ENCODE measurements at places on chromosomes 3 and 15.

DNA sequence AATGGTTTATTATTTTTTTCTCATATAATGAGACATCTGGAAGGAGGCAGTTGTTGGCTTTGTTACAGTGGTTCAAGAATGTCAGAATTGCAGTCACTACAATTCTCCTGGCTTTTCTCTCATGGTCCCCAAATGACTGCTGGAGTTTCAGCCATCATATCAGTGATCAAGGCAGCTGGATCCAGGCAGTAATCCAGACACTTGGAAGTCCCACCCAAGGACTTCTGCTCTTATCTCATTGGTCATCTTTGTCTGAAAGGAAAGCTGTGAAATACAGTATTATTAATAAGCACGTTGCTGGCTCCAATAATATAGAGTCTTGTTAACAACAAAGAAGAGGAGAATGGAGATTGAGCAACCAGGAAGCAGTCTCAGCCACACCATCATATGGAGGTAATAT is 22.9 kb upstream of the MED12L start:
- DNase-seq, result no peak

DNA sequence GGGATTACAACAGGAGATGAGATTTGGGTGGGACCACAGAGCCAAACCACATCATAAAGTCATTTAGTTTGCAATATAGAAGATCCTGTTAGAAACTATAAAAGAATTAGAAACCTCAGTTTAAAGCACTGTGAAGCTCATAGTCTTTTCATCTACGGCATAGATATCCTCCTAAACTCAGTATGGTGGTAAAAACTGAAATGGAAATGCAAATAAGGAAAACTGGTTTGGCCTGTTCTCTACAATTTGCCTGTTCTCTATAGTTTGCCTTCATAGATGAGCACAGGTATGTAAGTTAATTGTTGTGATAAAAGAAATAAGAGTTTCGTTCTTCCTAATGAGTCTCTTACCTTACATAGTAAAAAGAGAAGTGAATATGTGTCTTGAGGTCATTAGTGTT is 331.6 kb upstream of the ARL6 start:
- DNase-seq, result no peak

DNA sequence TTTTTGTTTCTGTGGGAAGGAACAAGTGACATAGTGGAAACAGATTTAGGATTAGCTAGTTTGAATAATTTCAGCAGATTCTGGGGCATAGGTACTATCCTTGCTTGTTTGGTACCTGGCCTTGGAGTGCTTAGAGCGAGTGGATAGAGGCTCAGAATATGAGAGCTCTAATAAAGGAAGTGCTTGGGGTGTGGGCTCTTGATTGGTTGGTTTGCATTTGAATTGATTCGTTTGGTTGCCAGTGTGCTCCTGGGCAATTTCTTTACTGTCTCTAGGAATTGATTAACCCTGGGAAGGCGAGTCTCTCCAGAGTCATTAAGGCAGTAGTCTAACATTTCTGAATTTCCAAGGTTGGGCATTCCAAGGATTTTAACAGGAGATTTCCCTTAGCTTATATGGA is 98.0 kb downstream of the DTWD1 start:
- no peak for DNase-seq

GRCh38 chr3:10404876-10405275 is 84.0 kb upstream of the SEC13 start:
- DNase-seq, result no peak

GRCh38 chr3:18188491-18188890 is 236.6 kb downstream of the SATB1 start:
- DNase-seq, result no peak

DNA sequence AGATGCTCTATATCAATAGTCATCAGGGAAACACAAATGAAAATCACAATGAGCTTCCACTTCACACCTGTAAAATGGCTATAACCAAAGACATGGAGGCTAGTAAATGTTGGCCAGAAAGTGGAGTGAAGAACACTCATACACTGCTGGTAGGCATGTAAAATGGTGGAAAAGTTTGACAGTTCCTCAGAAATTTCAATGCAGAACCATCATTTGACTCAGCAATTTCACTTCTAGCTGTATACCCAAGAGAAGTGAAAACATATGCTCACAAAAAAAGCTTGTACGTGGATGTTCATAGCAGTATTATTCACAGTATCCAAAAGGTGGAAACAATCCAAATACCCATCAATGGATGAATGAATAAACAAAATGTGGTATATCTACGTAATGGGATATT is 19.2 kb upstream of the TOP2B start:
- DNase-seq, result no peak

GRCh38 chr15:81023483-81024264 is 23.0 kb downstream of the TLNRD1 start:
- DNase-seq, result peak; percentile 90

- DNase-seq, result no peak
These were observed 168.3 kb downstream of the ATP10A start for GRCh38 chr15:25694823-25695312.

DNA sequence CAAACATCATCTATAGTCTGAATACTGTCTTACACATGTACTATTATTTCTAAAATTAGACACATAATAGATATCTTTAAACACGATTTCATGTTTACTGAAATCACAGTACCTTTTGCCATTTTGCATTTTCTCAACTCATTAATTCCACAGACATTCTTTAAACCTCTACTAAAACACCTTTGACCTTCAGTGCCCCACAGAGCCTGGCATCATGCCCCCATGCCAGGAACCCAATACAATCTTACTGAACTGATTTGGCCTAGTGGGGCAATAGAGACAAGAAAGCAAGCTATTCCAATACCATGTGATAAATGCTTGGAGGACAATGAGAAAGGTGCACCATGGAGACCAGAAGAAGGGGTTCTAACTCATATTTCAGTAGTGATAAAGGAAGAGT is 19.3 kb upstream of the GUCA1C start:
- no peak for DNase-seq

DNA sequence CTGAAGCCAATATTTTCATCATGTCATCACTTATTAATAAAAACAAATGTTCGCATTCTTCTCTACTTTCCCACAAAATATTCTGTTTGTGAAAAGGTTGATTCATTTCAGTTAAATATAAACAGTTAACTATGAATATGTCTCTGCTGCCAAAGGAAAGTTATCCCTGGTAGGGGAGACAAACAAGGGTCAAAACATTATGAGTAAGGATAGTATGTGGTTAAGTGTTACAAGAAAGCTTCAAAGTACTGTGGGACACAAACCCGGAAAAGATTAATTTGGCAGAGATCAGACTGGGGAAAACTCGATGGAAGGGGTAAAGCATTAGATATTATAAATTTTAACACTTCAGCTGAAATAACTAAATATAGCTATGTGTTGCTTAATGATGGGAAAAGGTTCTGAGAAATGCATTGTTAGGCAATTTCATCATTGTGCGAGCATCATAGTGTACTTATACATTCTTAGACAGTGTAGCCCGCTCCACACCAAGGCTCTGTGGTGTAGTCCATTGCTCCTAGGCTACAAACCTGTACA is 436.5 kb upstream of the TBL1XR1 start:
- DNase-seq, result no peak

DNA sequence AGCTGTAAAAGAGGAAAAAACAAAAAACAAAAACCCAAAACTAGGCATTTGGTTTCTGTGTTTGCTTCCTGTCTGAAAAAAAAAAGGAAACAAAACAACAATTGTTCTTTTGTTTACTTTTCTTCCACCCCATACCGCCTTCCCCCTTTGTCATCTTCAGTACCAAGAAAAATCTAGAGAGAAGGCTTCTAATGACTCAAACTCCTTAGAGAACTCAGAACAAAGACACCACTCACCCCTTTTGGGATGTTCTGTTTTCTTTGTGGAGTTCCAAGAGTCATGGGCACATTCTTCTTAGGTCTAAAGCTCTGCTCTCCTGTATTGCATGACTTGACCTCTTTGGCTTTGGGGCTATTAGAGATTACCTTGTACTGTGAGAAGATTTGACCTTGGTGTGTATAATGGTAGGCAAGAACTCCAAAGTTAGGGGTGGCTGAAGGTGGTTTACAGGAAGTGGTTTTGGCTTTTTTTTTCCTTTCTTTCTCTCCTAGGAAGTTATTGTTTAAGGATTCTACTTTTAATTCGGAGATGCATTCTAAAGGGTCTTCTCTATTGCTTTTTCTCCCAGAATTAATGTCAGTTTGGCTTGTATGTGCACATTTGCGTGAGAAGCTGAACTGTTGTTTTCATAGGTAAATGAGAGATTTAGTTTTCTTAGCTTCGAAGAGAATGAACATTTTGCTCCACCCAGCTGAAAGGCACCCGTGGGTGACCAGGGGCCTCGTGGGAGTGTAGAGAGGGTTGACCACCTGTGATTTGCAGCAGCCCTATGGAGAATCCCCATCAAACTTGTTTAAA is 39.5 kb upstream of the ZBTB20 start:
- no peak for DNase-seq

GRCh38 chr15:47339800-47340570 is 377.3 kb upstream of the SEMA6D start:
- DNase-seq, result no peak

GRCh38 chr3:146838221-146838620 is 233.1 kb upstream of the PLSCR5 start:
- no peak for DNase-seq

DNA sequence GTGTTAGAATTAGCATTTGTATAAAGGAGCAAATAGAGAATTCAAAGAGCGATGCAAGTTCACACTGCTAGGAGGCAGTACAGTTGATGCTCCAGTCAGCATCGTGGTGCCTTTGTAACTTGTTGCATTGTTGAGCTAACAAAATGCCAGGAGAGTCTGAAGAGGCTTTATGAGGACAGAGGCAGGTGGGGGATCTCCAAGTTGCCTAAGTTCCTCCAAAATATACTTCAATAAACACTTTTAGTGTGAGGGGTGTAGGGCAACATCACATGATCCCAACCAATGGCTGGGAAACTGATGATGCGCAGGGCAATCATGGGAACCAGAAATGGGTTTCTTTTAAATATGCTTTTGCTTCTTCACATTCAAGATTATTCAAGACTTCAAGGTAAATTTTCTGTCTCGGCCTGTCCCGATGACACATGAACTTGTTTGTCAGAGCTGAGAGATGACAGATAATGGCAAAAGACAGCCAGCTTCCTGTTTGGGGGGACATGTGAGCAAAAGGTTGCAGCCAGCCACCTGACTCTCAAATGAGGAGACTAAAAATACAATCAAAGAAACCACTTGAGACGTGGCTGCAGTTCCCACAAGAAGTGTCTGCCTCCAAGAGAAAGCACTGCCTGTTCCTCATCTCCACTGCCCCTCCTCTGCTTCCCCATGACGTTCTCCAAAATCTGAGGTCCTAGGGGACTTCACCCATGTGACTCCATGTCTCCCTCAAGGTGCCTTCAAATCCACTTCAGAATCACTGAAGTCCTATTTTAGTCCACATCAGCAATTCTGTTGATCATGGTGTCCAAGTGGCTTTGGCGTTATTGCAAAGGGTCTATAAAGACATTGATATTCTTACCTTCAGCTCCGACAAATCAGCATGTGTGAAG is 39.3 kb downstream of the KLHL6 start:
- no peak for DNase-seq

GRCh38 chr3:107699682-107700081 is 176.9 kb downstream of the BBX start:
- no peak for DNase-seq

- DNase-seq, result no peak
These were observed 263.7 kb upstream of the THBS1 start for GRCh38 chr15:39317225-39317624.

- no peak for DNase-seq
These were observed 17.4 kb downstream of the CCDC12 start for GRCh38 chr3:46959161-46959511.

- no peak for DNase-seq
These were observed 4.0 kb downstream of the GCSAM start for GRCh38 chr3:112128843-112129727.

- no peak for DNase-seq
These were observed 5.0 kb downstream of the ZNF385D start for GRCh38 chr3:21745966-21746365.

- no peak for DNase-seq
These were observed 1304.5 kb upstream of the GBE1 start for GRCh38 chr3:83065851-83066460.

- DNase-seq, result no peak
These were observed 325.0 kb upstream of the CFAP20DC start for GRCh38 chr3:59374818-59375211.

DNA sequence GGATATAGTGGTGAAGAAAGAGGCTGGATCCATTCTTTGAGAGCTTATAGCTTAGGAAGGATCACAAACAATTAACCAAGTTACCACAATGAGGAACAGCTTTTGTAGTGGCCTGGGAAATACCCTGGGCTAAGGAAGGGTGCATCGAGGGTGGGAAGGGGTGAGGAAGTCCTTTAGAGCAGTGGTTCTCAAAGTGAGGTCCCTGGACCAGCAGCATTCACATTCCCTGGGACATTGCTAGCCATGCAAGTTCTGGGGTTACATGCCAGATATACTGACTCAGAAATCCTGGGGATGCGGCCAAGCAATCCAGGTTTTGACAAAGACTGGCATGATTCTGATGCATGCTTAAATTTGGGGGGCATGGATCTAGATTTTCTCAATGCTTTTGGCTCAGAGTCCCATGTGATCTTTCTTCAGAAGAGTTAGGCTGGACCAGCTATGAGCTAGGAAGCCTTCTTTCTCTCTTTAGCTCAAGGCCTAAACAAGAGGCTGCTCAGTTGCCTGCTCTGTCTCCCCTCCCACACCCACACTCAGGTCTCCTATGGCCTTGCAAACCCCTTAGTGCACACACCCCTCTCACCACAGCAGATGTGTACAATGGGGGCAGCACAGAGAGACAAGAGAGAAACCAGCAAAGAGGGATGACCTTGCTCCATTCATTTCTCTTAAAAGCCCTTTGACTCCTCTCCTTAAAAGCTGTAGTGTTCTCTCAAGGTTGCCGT is 1.8 kb upstream of the CCR1 start:
- DNase-seq, result no peak

GRCh38 chr3:171457607-171458061 is 2.6 kb downstream of the TNIK start:
- no peak for DNase-seq

GRCh38 chr3:111585217-111585616 is 9.9 kb downstream of the ZBED2 start:
- no peak for DNase-seq

GRCh38 chr15:70493376-70493775 is 270.0 kb downstream of the UACA start:
- DNase-seq, result no peak

DNA sequence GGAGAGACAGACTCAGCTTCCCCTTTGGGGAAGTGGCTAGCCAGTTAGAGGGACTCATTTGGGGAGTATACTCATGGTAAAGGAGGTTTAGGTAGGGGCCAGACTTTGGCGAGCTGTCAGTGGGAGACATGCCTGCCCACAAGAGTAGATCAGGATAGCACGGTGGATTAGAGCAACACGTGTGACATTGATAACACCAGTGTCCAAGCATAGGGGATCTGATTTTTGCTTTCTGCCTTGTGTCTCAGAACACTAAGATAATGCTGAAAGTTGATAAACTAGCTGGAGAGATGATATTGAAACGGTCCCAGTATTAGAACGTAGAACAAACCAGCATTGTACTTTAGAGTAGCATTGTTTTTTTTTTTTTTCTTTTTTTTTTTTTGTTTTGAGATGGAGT is 25.9 kb downstream of the MAP6D1 start:
- no peak for DNase-seq

- no peak for DNase-seq
These were observed 32.4 kb downstream of the CD200R1L start for GRCh38 chr3:112814266-112814665.
